ENCODE measurements at places on chromosomes 4 and X. TPM values are rescaled to one million over a fixed set of nuclear protein-coding genes. Genes with fewer than 3 reads are reported as not detected.

The COL4A5 gene
- total RNA-seq, result 26.6 TPM

The SLC16A2 gene
- total RNA-seq, result 8.1 TPM

The UGT2B7 gene
- 0.96 TPM for total RNA-seq

The MAGED4B gene
- total RNA-seq, result 6.1 TPM

The CXCL11 gene
- not detected for total RNA-seq

The SRP72 gene
- 85.4 TPM for total RNA-seq

The NHS gene
- 2.5 TPM for total RNA-seq

The FHDC1 gene
- total RNA-seq, result 25.7 TPM

The NPY5R gene
- total RNA-seq, result 0.38 TPM

The TLR10 gene
- total RNA-seq, result 0.78 TPM

The DCAF12L2 gene
- total RNA-seq, result not detected

The JAKMIP1 gene
- 0.64 TPM for total RNA-seq

The UGT2A1 gene
- total RNA-seq, result not detected

The MAGEB10 gene
- not detected for total RNA-seq

The SERPINA7 gene
- not detected for total RNA-seq

The PIR gene
- 24.8 TPM for total RNA-seq

The LRCH2 gene
- total RNA-seq, result 7.1 TPM

The LONRF3 gene
- 24.4 TPM for total RNA-seq

The SPARCL1 gene
- total RNA-seq, result 369 TPM

The PDK3 gene
- 19.4 TPM for total RNA-seq

Data from upper lobe of right lung (tissue), 1 donor.